GM06990 (cell line): ENCODE measurements at places on chromosomes 7 and 10.

DNA sequence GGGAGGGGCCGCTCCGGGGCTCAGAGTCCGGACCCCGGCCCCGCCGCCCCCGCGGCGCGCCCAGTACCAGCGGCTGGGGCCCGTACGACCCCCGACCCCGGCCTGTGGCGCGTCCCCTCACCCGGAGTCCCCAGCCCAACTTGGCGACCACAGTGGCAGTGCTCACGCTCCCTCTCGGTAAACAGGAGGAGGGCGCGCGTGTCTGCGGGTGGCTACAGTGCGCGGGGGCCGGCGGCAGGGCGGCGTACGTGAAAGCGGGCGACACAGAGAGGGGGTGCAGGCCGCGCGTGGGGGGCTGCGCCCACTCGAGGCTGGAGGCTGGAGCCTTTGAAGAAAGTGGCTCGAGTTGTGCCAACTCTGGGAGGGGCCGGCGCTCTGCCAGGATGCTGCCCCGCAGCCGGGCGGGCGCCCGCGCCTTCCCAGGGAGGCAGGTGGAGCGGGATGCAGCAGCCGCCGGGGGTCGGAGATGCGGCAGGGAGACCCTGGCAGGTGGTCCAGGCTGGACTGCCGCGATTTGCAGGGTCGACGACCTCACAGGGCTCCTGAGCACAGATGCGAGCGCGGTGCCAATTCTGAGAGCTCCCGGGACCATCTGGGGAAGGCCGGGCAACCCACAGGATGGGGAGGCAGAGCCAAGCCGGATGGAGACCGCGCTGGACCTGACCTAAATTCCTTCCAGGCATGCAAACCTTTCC lies 655 bp downstream of the PTPRE start:
- DNase-seq: no peak

DNA sequence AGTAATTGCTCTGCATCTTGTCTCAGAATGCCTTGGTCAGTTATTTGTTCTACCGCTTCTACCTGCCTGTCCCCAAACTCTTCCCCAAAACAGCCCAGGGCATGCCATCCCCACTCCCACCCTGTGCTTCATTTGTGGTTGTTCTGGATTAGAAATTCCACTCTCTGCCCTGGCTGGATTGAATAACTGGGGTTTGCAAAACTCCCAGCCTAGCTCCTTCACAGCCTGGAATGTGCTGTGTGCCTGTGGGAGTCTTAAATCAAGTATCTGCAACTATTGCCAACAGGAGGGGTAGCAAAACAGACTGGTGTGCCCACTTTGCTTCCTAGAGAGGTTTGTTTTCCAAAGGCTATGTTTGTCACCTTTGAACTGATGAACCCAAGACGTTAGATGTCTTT lies 24.2 kb downstream of the TSPAN15 start:
- DNase-seq: no peak

DNA sequence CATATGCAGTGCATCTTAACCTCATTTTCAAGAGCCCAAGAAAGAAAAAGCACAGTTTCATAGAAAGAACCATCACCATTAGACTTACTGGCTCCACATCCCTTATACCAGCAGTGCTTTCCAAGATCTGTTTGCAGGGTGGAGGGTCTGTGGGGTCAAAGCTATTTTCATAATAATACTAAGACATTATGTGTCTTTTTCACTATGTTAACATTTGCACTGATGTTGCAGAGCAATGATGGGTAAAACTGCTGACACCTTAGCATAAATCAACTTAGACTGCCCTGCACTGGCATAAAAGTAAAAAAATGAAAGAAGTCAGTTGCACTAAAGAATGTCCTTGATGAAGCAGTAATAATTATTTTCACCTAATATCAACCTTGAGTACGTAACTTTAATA lies 166.2 kb downstream of the SKAP2 start:
- DNase-seq: no peak

GRCh38 chr7:739983-740942 lies 13.2 kb upstream of the PRKAR1B start:
- DNase-seq: no peak

GRCh38 chr7:105426606-105427146 lies 38.0 kb upstream of the SRPK2 start:
- no peak for DNase-seq

DNA sequence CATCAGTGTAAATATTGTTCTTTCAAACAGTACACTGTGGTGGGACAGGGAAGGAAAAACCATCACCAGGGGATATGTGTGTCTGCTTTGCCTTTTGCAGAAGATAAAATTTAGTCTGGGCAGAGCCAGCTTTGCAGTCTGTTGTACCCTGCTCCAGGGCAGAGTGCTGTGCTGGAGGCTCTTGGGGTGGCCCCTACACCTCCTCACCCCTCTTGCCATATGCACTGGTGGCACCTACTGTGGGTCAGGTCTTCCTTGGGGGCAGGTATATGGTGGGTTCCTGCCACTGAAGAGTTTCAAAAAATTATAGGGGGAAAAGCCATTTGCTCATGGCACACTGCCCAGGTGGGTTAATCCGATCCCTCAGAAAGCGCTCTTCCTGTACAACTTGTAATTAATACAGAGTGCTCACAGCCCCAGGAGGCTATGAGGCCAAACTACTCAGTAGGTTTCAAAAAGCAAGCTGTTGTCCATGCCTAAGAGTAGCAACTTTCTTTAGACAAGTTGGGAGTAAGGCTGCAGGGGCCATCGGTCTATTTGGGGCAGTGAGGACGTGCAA lies 112.7 kb upstream of the BMPER start:
- DNase-seq: no peak

DNA sequence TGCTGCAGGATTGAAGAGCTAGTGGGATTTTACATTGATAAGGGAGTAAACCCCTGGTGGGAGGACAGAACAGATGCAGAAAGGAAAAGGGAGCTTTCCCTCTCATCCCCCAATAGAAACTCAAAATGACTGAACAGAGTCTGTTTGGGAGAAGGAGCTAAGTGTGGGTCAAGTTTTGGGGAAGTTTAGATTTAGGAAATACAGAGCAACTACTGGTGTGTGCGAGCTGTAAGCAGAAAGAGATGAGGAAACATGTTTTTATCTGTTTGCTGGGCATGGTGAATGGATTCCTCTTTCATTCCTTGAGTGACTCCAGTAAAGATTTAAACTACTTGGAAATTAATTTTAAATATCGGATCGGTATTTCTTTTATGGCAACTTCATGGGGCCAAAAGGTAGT lies 132.7 kb downstream of the AOAH start:
- no peak for DNase-seq

DNA sequence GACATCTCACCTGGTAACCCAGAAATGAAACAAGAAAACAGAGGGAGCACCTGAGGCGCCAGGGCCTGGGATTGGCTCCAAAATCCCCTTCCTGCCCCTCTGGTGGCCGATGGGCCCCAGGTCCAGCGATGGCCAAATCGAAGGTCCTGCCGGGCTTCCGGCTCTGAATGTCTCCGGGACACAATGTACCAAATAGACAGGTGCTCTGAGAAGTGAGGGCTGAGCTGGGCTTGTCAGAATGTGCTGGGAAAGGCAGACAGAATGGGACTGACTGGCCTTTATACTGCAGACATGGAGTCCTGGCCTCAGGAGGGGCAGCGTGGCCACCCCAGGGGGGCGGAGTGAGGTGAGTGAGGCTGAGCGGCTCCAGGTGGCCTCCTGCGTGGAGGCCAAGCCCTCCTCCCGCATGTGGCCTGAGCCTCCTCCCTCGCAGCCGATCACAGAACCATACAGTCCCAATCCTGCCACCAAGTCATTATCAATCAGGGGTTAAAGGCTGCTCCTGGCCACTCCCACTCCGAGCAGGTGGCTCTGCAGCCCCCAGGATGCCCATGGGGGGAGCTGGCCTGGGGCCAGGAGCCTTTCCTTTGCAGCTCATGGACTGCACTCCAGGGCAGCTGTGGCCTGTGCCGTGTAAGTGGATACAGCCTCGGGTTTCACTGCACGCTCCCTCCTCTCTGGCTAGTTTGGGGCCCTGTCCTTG lies 185.5 kb downstream of the ADARB2 start:
- DNase-seq: no peak

GRCh38 chr7:519484-520390 lies at the start of gene PDGFA:
Gene PDGFA, minus strand, starts transcription at chr7:519846. Its CDS starts 845 bp downstream, at chr7:519001.
- peak; percentile 53 for DNase-seq

- DNase-seq: no peak
Observed at GRCh38 chr10:21159669-21160068, 262.6 kb upstream of the NEBL start.

GRCh38 chr10:88979153-88979562 lies 11.4 kb upstream of the FAS start:
- DNase-seq: no peak

- DNase-seq: no peak
Observed at GRCh38 chr10:26225322-26225721, 8.7 kb downstream of the GAD2 start.

DNA sequence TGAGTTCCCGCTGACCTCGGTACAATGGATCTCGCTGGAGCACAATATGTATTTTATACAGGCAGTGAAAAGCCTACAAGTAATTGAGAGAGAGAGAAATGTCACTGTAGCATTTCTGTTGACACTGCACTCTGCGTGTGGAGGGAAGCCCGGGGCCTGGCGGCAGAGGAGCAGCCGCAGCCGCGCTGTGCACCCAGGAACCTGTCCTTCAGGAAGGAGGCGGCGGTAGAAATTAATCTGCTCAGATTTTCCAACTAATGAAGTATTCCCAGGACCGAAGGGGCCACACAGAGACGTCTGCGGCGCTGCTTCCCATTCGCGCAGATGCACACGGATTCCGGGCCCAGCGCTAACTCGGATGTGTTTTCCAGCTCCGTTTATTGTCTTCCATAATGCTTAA lies 170.1 kb downstream of the EBF3 start:
- DNase-seq: no peak

DNA sequence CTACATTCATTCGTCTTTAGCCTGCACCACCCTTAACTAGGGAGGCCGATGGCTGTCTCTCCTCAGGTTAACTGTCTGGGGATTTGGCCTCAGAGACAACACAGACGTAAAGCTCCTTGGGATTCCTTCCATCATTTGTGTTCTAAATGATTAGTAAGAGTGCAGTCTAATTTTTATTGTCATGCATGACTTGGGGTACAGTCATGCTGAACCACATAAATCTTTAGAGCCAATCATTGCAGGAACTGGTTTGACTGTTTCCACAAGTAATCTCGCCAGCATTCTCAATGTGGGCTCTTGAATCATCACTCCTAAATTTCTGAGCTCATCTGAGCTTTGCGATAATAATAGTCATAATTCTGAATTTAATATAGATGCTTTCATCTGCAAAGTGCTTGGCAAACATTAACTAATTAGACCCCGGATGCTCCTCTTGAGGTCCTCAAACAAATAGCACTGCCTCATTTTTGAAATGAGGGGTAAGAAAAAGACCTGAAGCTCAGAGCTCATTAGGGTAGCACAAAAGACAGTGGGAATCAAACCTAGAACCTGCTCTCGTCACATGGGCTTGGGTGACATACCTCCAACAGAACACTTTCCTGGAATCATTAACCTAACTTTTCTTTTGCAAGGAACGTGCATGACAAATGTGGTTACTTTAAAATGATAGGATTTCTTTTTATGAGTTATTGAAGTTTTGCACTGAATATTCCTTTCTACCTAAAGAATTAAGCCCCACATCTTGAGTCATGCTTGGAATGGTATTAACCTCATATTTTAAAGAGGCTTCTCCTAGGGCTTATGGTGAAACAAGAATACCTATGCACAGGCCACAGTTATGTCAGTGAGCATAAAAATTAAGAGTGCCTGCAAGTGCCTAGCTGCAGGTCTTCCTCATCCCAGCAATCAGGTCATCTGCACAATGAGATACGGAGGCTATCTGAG lies 118.9 kb upstream of the NRP1 start:
- no peak for DNase-seq

- no peak for DNase-seq
Observed at GRCh38 chr7:132830941-132831340, 250.9 kb downstream of the CHCHD3 start.

DNA sequence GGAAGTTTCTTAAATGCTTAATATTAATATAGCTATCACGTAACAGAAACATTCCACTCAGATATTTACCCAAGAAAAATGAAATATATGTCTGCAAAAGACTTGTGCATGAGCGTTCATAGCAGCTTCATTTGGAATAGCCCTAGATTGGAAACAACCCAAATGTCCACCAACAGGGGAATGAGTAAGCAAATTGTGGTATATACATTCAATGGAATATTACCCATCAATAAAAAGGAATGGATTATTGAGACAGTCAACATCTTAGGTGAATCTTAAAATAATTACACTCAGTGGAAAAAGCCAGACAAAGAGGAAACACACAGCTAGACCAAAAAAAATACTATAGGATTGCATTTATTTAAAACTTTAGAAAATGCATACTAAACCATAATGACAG lies 90.4 kb upstream of the KAT6B start:
- DNase-seq: no peak

DNA sequence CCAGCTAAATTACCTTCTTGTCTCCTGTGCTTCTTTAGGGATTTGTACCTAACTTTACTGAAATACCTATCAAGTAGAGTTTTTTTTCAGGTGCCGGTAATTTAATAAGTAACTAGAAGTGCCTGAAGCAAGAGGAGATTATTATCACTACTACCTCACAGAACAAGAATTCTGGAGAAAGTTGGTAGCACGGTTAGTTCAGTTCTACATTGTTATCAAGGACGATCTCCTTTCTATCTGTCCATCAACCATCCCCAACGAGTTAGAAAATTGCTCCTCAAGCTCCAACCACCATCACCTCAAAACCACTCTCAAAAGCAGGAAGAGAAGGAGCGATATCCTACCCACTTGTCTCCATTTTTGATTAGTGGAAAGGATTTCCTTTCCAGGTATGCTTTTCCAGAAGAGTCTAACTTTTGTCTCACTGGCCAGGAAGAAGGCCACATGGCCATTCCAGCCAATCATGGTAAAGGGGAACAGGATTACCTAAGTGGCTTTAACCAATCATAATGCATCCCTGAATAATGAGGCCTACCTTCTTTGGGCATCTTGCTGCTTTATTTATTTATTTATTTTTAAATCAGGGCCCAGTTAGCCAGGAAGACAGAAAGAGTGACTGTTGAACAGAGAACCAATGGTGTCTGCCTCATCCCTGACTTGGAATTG lies 265.2 kb downstream of the SNX13 start:
- no peak for DNase-seq

DNA sequence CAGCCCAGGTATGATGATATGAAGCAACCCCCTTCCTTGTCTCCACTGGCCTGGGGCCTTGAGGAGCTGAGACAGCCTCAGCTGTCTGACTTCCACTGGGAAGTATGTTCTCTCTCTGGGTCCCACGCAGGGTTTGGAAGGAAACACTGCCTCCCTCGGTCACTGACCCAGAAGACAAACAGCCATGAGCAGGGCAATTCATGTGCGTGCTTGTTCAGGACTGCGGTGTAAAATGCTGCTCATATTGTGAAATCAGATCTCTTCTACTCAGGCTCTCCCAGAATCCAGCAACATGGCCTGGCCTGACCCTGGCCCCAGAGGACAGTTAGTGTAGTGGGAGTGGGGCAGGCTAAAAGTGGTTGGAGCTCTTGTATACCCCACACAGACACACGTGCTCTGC lies 2.8 kb downstream of the CLCN1 start:
- DNase-seq: no peak

- DNase-seq: peak; percentile 81
Observed at GRCh38 chr10:113854761-113855588, 514 bp downstream of the NHLRC2 start.
